ENCODE measurements at places on chromosomes 1 and 21.

- no peak for DNase-seq
These were observed 97.3 kb upstream of the PAXBP1 start for GRCh38 chr21:32868631-32869454.

DNA sequence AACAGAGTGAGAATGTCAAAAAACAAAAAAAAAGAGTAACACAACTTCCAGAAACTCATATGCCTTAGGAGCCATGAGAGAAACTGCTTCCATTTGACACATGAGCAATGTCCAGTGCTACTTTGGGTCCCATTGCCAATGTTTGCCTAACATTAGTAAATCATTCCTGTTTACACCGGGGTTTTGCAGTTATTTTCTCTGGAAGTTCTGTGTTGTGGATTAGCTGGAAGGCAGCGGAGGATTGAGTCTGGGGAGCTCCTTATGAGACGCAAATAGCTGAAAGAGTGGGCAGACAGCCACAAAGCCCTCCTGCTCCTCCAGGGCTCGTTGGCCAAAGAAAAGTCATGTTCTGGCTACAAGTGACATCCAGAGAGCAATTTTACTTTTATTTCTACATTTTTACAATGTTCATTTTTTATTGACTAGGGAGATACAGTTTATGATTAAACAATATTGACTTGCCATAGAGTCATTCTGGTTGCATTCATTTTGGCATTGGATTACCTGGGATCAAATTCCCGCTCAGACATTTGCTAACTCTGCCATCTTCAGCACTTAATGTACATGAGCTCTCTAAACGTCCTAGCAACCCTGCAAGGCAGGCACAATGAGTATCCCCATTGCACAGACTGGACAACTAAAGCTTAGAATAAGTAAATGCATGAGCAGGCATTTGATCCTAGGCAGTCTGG is 66.4 kb upstream of the GALNT2 start:
- no peak for DNase-seq

DNA sequence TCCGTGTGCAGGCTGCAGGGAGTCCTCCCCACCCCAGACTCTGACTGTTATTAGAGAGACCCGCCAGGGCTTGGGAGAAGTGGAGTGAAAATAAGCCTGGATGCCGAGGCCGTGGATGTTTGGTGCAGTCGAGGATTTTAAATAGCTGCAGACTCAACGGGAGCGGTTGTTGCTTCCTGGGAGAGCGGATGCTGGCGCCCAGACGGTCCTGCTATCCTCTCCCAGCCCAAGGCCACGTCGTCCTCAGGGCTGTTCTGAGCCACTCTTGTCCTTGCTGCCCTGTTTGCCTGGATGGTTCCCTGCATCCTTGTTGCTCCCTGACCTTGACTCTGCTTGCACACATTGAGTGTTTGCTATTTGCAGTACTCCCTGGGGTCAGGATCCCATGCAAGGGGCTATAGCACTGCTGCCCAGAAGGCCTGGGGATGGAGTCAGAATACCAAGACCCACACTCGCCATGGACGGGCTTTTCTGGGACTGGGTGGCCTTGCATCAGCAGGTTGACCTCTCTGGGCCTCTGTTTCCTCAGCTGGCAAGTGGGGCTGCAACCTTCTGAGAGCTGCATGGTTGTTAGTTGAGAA is 205.3 kb upstream of the C1orf174 start:
- no peak for DNase-seq

GRCh38 chr1:180521474-180522212 is 19.3 kb upstream of the ACBD6 start:
- no peak for DNase-seq

GRCh38 chr1:162500805-162501204 is 3.2 kb downstream of the UHMK1 start:
- no peak for DNase-seq

All from mesothelial cell of epicardium (in vitro differentiated cells).